ENCODE measurements at places on chromosomes 6 and 20.
A peak's percentile ranks its signal among the peaks of the same experiment; 100 is the strongest.

DNA sequence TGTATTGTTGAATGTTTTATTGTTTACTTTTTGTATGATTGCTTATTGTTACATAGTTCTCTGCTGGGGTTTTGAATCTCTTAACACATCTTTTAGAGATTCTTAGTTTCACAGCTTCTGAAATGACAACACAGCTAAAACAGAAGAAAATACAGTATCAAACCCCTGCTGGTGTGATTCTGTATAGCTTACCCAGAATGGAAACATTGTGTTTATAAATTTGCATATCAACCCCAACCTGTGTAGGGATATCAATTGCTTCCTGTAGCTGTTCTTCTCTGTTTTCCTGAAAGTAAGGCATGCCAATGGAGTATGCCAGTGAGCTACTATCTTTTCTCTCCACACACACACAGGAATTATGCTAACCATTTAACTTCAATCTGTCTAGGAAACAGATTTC lies 64.3 kb upstream of the ID4 start:
- no peak for DNase-seq

DNA sequence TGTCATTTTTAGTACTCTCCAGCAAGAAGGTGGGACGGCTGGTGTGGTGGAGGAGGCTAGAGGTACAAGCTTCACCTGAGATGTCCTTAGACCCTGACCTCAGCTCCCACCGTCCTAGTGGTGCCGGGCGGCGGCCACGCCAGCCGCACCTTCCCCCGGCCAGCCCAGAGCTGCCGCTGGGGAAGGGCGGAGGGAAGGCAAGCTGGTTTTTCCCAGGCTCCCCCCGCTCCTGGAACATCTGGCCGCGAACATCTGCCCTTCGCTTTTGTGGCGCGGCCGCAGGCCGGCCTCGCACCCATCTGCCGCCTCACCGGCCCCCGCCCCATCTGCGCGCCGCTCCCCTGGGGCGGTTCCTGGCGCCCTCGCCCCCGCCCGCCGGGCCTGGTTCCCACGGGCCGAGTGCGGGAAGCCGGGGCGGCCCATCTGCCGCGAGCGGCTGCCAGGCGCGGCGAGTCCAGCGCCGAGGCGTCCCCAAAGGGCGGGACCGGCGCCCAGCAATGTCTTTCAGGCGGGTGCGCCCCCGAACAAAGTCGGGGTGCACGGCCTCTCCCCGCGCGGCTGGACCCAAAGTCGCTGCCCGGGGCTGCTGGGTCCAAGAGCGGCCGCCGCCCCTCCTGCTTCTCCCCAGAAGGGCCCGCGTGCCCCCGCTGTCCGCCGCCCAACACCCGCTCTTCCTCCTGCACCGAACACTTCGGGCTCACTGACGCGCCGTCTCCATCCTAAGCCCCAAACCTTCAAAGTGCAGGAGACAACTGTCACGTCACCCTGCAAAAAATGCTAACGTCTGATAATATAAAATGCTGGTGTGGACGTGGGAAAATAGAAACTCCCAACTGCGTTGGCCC lies 17.3 kb upstream of the ID1 start:
- no peak for DNase-seq

DNA sequence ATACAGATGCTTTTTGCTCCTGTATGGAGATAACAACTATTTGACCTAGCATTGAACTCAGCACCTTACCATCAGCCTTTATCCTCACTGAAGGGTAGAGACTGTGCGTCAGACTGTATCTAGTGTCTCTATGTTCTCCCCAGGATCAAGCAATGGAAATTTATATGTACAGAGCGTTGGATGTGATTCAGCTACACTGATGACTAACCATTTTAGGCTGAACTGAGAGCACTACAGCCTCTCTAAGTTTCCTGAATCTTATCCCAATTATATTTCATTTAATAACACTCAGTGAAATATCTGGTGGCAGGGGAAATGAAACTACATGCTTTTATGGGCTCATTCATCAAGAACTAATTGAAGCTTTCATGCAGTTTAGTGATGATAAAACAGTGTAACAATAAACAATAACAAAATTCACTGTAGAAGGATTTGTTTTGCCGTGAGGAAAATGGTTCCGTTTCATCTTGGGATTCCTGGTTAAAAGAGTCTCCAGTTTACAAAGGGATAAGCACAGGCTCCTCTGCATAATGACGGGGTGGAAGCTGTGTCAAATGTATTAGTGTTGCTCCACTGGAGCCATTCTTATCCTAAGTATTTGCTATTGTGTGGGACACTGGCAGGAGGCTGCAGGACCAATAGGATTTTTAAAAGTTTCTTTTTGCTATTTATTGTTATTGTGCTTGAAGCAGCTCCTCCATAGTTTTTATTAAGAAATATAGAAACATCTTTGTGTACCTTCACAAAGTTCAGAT lies 567.6 kb upstream of the MMS22L start:
- no peak for DNase-seq

- no peak for DNase-seq
Measured at GRCh38 chr20:17806739-17807441, 107.1 kb downstream of the BANF2 start.

DNA sequence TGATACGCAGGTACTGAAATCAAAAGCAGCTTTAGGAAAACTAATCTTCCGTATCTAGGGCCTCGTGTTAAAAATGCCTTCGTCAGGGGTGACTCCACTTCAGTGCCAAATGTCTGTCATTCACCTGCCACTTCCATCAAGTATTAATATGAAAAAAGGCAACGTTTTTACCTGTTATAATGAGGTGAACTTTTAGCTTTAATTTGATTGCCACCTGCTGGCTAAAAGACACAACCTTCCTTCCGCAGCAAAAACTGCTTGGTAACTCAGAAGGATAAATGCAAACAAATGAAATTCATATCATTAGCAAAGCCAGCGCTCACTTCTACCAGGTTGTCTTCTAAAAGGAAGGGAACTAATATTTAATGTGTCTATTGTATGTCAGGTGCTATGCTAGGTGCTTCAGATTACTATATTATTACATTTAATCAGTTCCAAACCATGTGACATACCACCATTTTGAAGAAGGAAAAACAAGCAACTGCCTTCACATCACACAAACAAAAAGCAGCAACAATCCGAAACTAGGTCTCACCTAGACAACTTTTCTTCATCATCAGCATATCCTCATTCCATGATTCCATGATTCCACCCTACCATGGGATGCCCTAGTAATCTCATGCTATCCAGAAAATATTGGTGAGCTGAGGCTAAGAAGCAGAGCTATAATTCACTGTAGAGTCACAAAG lies 20.6 kb upstream of the ARHGAP18 start:
- DNase-seq, result no peak

DNA sequence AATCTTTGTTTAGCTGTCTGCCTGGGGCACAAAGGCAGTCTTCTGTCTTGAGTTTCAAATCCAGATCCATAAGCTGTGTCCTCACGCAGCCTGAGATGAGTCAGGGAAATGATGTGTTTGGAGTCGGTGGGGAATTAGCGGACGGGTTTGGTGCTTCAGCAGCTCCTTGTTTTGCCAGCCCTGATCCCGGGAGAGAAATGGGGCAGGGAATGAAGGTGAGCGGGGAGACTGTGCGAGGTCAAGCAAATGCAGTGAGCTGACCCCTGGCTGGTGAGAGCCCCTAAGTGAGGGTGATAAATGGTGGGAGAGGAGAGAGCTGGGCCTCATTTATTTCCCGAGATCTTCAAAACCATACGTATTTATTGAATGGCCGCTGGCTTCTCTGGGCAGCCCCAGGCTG lies 21.6 kb downstream of the DUSP22 start:
- no peak for DNase-seq

- no peak for DNase-seq
Measured at GRCh38 chr6:70292193-70292592, 10.7 kb downstream of the COL9A1 start.

GRCh38 chr6:53476964-53477363 lies 67.9 kb downstream of the GCLC start:
- no peak for DNase-seq

DNA sequence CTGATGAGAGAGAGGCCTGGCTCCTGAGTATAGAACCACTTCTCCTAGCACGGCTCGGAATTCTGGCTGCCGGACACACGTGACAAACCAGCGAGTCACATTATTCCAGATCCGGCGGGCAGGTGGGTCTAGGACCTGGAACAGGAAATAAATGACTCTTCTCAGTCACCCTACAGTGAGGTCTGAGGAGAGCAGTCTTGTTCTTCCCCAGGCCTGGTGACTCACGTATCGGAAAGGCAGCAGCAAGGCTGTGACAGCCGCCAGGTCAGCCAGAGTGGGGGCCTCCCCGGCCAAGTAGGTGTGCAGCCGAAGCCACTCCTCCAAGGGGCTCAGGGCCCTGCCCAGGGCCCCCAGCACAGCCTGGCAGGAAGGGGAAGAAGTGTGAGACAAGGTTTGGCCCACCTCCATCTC lies 2.8 kb downstream of the VARS1 start:
- DNase-seq, result no peak

DNA sequence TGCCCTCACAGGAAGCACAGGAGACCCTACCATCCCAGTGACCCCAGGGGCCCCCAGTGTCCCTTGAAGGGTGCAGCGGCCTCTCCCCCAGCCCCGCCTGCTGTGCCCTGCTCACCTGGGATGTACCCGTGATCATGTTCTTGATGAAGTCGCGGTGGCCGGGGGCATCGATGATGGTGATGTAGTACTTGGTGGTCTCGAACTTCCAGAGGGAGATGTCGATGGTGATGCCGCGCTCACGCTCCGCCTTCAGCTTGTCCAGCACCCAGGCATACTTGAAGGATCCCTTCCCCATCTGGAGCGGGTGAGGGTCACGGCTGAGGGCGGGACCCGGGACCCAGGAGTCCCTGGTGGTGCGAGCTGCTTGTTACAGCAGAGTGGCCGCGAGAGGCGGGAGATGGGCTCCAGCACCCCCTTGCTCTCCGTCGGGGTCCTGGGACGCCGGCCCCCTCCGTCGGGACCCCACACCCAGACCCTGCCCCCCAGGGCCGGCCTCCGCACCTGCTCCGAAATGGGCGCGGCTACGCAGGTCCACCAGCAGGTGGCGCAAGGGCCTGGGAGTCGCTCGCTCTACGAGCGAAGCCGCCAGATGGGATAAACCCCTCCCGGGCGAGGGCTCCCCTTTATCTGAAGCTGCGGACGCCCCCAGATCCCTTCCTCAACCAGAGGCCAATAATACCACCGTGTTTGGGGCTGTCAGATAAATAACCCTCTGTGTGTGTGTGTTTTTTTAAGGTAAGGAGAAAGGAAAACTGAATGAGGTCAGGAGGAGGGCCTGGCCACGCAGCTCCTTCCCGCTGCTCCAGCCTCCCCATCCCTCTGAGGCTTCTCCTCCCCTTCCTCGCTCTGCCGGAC lies 2.9 kb downstream of the EEF1A2 start:
- peak; percentile 86 for DNase-seq

DNA sequence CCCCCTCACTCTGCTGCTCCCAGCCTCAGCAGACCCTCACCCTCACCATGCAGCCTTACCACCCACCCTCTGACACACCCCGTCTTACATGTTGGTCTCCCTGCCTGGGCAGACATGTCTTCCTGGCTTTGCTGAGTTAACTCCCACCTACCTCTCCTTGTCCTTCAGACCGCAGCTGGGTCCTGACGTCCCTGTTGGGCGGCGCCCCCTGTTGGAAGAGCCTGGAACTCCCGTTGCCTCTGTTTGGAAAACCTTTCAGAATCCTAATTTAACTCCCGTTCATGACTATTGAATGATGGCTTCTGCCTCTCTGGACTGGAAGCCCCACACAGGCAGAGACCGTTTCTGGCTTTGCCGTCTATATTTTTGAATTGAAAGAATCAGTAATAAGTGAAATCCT lies 245.1 kb downstream of the MYLK4 start:
- DNase-seq, result peak; percentile 28

GRCh38 chr6:131053546-131054240 lies 9.4 kb downstream of the EPB41L2 start:
- no peak for DNase-seq

- peak; percentile 83 for DNase-seq
Measured at GRCh38 chr20:62791301-62792181, 4.7 kb upstream of the MRGBP start.

DNA sequence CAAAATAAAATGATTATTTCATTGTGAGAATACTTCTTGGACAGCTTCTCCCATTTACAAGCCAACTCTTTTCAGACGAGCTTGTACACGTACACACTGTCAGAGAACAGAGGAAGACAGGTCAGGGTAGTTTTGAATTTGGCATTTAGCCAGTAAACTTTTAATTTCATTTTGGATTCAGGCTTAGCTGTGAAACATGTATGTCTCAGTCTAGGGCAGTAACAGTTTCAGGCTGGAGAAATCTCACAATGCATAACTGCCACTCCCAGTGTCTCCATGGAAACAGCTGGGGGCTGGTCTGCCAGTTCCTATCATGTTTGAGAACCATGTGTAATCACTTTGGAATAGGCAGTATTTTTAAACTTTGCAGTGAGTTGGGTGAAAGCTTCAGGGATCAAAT lies 22.0 kb upstream of the QKI start:
- DNase-seq, result no peak

DNA sequence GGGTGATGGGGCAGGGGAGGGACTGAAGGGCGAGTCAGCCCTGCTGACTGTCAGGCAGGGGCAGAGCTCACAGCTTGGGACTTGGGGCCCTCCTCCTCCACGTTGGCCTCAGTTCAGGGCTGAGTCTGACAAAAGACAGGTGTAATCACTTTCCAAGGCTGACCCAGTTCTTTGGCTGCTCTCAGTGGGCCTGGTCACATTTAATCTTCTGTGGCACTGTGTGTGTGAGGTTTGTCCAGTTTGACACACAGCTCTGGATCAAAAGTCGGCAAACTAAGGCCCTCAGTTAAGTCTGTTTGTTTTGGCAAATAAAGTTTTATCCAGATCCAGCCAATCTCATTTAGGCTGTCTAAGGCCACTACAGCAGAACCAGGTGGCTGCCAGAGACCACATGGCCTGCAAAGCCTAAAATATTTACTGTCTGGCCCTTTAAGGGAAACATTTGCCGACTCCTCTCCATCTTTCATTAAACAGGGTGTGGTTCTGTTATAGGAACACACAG lies 5.1 kb upstream of the MAP1LC3A start:
- no peak for DNase-seq

DNA sequence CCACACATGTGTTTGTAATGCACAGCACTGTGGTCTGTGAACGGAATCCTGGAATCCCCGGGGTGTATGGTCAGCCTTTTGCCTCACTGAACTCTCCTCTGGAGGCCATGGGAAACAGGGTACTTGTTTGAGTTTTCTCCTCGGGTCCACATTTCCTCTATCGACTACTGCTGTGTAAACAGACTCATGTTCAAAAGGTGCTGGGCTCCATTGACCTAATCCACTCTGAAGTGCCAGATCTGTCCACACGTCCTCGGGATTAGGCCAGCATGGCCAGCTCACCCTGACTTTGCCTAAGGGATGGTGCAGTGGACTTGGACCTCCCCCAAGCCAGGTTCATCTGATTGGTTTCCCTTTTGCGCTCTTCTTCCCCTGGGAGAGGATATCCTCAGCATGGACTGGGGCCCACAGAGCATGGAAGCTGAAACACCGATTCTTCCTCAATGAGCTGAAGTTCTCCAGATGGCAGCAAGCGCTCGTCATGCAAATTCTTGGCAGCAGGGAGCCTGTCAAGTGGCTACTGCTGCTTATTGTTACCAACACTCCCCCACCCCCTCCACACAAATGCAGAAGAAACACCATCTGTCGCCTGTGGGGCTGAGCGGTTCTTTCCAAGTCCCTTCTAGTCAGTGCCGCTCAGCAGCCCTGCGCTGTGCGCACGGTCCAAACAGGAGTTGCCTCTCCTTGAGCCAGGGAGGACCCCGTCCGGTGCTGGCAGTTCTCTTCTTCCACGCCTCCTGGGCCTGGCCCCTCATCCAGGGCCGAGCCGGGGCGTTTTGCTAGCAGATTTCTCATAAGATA lies 292.6 kb upstream of the MARCKS start:
- DNase-seq, result no peak

GRCh38 chr6:29478740-29479139 lies 9.0 kb downstream of the MAS1L start:
- DNase-seq, result no peak
